Cerebellar nuclear complex (tissue), 1 donor: ENCODE measurements at places on chromosomes 1 and 21.

DNA sequence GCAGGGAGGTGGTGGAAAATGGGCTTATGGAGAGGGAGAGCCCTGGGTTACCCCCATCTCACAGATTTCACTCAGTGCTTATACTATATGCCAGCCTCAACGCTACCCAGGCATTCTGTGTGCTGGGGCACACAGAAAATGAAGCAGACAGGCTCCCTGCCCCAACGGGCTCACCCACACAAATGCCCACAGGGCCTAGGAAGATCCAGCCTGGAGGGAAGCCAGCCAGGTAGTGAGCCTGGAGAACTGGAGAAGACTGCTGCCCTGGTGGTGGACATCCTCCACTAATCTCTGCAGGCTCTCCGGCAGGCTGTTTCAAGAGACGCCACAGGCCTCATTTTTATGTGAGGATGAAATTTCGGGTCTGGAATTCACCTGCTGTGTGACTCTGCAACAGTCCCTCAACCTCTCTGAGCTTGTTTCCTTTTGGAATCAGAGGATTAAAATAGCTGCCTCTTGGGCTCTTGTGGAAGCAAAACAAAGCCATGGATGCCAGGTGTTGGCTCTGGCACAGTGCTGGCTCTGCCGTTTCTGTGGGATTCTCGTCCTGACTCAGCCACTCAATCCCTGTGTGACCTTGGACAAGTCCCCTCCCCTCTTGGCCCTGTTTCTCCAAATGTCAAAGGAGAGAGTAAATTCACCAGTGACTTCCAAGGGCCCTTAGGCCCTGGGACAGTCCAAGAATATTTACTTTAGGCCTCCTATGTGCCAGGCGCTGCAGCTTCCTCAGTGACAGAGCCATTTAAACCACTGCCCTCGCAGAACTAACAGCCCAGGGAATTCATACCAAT lies 3.6 kb downstream of the PAQR7 start:
- no peak for DNase-seq

GRCh38 chr1:25031966-25032667 lies 102.0 kb upstream of the RUNX3 start:
- no peak for DNase-seq

DNA sequence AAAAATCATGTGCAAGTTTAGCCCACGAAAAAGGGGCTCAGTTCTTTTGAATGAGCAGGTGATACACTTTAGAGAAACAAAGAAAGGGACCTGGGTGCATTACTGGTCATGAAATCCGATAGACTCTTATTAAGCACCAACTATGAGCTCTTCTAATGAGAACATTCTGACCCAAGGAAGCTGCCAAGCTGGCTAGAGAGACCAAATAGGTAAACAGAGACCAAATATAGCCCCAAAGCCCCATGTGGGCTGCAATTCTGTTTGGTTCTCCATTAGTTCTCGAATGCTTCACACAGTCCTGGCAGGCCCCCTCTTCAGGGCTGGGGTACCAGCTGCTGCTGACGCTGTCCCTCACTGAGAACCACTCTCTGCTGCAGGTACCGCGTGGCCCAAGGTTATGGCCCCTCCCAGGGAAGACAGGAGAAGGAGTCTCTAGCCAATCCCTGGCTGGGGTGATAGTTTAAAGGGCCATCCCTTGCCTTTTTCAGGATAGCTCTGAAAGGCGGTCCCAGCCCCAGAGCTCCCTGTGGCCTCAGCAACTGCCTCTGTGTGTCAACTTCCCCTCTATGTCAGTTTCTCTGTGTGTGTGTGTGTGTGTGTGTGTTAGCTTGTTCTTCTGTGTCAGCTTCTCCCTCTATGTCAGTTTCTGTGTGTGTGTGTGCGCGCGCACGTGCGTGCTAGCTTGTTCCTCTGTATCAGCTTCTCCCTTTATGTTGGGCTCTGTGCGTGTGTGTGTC lies 7.1 kb upstream of the UBXN10 start:
- no peak for DNase-seq

- no peak for DNase-seq
Observed at GRCh38 chr1:42272920-42273319, 62.1 kb downstream of the FOXJ3 start.

- no peak for DNase-seq
Observed at GRCh38 chr21:38475519-38475918, 22.8 kb downstream of the ERG start.

GRCh38 chr1:27864264-27864895 lies 8.0 kb upstream of the THEMIS2 start:
- no peak for DNase-seq
